Fibroblast of skin of right biceps (primary cell): ENCODE measurements at places on chromosomes 4 and X.

DNA sequence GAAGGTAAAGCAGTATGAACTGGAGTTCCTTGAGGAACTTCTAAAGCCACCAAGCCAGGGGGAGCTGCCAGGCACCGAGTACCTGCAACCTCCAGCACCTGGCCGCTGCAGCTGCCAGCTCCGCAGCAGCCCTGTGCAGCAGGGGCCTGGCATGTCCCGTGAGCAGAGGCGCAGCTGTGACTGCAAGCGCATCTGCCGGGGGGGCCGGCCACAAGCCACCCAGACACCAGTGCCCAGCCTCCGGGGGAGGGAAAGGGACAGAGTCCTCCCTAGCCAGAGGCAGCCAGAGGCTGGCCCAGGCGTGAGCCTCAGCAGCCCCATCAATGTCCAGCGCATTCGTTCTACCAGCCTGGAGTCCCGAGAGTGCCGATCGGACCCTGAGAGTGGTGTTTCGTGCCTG is 26.6 kb upstream of the PRPS1 start:
- DNase-seq, result no peak

- peak; percentile 68 for DNase-seq
Observed at GRCh38 chrX:103791826-103792485, 15.3 kb downstream of the PLP1 start.

- DNase-seq, result peak; percentile 65
Observed at GRCh38 chr4:5812506-5813229, 80.2 kb downstream of the CRMP1 start.

DNA sequence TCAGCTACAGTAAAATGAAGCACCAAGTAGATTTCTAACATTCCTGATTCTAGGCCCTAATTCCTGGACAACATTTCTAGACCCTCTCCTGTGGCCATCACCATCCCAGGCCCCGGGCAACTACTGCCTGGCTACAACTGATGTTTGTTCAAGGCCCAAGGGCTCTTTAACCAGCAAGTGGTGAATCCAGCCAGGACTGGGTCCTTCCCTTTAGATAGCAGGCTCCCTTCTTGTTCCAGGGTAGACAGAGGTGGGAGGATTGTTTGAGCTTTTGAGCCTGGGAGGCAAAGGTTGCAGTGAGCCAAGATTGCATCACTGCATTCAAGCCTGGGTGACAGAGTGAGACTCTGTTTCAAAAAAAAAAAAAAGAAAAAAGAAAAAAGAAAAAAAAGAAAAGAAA is 12.7 kb upstream of the AADAT start:
- DNase-seq, result no peak

- peak; percentile 2 for DNase-seq
Observed at GRCh38 chr4:76125816-76126215, 22.4 kb downstream of the NUP54 start.
